ENCODE measurements at places on chromosomes 7 and 10. TPM values are rescaled to one million over a fixed set of nuclear protein-coding genes. Genes with fewer than 3 reads are reported as not detected.

Gene TPK1
- total RNA-seq, result 1.1 TPM

Gene HOXA5
- 23.9 TPM for total RNA-seq

Gene DIP2C
- total RNA-seq, result 8.6 TPM

Gene STOX1
- total RNA-seq, result 0.18 TPM

- DNase-seq, result peak; percentile 86
These were observed 240.5 kb downstream of the GLI3 start for GRCh38 chr7:41996381-41997035.

DNA sequence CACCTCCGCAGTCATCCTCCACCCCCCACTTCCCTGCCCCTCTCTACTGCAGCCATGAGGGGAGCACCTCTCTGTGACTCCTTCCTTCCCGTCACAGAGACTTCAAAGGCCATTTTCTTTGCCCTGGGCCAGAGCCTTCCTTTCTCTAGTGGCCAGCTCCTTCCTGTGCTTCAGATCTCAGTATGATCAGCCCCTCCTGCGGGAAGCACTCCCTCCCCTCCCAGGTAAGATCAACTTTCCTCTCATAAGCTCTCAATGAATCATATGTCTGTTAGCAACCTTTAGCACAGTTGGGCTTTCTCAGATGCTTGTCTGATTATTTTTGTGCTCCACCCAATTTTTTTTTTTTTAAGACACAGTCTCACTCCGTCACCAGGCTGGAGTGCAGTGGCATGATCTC lies 241.0 kb upstream of the PRSS1 start:
- DNase-seq, result no peak

- DNase-seq, result peak; percentile 2
These were observed 687.8 kb downstream of the IPMK start for GRCh38 chr10:57579926-57580325.

- peak; percentile 7 for DNase-seq
These were observed 85.8 kb downstream of the HIF1AN start for GRCh38 chr10:100621360-100622205.

GRCh38 chr10:15863733-15864132 lies 3.4 kb upstream of the MINDY3 start:
- no peak for DNase-seq

DNA sequence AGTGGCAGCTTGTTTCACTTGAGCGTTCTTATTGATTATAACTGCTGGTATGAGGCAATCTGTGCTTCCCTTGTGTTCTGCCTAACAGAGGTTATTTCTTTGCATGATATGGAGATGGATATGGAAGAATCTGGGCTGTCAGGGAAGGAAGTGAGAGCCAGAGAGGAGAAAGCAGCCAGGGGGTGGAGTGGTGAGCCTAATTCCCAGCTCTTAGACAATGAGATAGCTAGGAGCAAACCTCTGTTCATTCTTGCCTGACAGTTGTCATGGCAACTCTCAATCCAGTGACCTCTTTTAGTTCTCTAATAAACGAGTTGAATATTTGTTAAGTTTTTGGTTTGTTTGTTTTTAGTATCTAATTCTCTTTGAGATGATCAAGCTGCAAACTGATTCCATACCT lies 214.3 kb downstream of the NRG3 start:
- DNase-seq, result no peak

- DNase-seq, result peak; percentile 90
These were observed 449.9 kb upstream of the ANKRD30A start for GRCh38 chr10:36675458-36675880.

All from IMR-90 (cell line).